ENCODE measurements at places on chromosomes 3 and 15. TPM values are rescaled to one million over a fixed set of nuclear protein-coding genes. Genes with fewer than 3 reads are reported as not detected.

GRCh38 chr15:90557186-90558084 is 27.7 kb downstream of the CRTC3 start:
- DNase-seq, result no peak

GRCh38 chr15:99537344-99537743 is 28.4 kb upstream of the MEF2A start:
- DNase-seq, result no peak

- no peak for DNase-seq
Observed at GRCh38 chr15:51283026-51283425, 55.4 kb downstream of the CYP19A1 start.

- no peak for DNase-seq
Observed at GRCh38 chr3:128794067-128794768, 68.2 kb downstream of the RAB7A start.

- no peak for DNase-seq
Observed at GRCh38 chr15:40510201-40510600, 39.4 kb downstream of the CHST14 start.

- DNase-seq, result no peak
Observed at GRCh38 chr15:96125721-96126415, 204.6 kb upstream of the NR2F2 start.

- DNase-seq, result no peak
Observed at GRCh38 chr3:124510290-124510689, 220.0 kb upstream of the UMPS start.

GRCh38 chr15:90062973-90063769 is 39.1 kb downstream of the IDH2 start:
- DNase-seq, result no peak

GRCh38 chr3:183211352-183211751 is 41.7 kb upstream of the B3GNT5 start:
- DNase-seq, result no peak

GRCh38 chr3:195155570-195156241 is 115.3 kb downstream of the XXYLT1 start:
- no peak for DNase-seq

- no peak for DNase-seq
Observed at GRCh38 chr3:98584547-98584946, 8.9 kb downstream of the CPOX start.

GRCh38 chr15:64878705-64879104 is 33.0 kb upstream of the ANKDD1A start:
- DNase-seq, result no peak

DNA sequence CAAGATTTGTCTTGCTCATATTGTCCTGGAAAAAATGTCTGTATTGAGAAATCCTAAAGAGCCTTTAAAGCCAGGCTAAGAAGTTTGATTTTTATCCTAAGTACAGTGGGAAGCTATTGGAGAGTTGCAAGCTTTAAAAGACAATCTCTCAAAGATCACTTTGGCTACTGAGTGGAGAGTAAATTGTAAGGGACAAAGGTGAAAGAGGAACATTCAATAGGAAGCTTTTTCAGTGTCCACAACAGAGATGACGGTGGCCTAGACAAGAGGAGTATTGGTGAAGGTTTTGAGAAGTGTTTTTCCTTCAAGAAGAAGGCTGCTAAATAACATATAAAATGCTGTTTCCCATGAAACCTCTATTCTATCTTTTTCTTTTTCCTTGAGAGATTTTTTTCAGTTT is 249.5 kb upstream of the IL12A start:
- DNase-seq, result no peak

- no peak for DNase-seq
Observed at GRCh38 chr15:33296856-33297255, 13.9 kb upstream of the RYR3 start.

The PRR20G gene
- not detected for total RNA-seq

The RARRES1 gene
- 4.5 TPM for total RNA-seq

The MST1R gene
- 0.41 TPM for total RNA-seq
